ENCODE measurements at places on chromosomes 1 and 21.

DNA sequence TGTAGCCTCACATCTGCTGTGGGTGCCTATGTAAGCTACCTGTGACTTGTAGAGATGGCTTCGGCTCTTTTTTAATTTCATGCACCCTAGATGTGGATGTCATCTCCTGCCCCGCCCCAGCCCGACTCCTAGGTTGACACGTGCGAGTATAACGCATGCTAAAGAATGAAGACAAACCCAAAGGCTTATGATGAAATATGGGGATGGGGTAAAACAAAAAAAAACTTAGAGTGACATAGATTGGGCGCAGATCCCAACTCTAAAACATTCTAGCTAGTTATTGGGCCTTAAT lies 613 bp upstream of the ERO1B start:
- DNase-seq: no peak

DNA sequence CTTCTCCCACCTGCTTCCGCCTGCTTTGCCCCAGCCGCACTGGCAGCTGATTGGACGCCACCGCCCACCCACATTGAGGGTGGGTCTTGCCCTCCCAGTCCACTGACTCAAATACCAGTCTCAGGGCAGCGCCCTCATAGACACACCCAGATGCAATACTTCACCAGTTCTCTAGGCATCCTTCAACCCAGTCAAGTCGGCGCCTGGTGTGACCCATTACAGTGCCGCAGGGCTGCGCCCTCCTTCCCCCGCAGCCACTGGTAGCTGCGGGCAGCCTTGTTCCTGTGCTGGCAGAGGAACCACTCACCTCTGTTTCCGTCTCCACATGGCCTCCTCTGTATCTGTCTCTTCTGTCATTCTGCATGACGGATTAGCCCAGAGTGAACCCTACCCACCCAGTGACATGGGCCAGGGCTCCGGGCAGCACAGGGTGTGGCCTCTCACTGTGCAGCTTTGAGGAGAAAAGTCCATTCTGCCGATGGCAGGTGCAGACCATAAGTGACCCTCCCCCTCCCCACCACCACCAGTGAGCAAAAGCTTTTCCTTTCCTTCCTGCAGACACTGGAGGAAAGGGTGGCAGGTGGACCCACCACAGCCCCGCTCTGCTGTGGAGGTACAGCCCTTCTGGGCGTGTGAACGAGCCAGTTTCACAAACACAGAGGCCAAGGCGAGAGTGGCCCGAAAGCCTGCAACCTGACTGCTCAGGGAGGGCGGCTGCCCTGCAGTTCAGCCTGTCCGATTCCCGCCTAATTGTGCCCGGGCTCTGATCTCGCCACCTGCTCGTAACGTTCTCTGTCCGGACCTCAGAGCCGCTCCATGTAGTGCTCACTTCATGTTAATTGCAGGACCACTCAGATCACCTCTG lies 57.1 kb downstream of the FAAP20 start:
- DNase-seq: no peak

DNA sequence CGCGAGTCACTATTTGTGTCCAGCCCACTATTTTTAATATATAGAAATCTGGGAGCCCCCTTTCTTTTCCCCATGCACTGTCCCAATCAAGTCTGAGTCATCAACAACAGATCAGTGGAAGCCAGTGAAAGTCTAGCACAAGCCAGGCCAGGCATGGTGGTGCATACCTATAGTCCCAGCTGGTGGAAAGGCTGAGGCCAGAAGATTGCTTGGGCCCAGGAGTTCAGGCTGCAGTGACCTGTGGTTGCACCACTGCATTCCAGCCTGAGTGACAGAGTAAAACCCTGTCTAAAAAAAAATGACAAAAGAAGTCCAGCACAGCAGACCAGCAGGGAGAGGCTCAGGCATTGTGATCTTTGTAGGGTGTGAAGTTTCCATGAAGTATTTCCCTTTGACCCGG lies 9.0 kb upstream of the RPL5 start:
- DNase-seq: no peak

GRCh38 chr1:41812453-41812852 lies 106.3 kb downstream of the HIVEP3 start:
- no peak for DNase-seq

DNA sequence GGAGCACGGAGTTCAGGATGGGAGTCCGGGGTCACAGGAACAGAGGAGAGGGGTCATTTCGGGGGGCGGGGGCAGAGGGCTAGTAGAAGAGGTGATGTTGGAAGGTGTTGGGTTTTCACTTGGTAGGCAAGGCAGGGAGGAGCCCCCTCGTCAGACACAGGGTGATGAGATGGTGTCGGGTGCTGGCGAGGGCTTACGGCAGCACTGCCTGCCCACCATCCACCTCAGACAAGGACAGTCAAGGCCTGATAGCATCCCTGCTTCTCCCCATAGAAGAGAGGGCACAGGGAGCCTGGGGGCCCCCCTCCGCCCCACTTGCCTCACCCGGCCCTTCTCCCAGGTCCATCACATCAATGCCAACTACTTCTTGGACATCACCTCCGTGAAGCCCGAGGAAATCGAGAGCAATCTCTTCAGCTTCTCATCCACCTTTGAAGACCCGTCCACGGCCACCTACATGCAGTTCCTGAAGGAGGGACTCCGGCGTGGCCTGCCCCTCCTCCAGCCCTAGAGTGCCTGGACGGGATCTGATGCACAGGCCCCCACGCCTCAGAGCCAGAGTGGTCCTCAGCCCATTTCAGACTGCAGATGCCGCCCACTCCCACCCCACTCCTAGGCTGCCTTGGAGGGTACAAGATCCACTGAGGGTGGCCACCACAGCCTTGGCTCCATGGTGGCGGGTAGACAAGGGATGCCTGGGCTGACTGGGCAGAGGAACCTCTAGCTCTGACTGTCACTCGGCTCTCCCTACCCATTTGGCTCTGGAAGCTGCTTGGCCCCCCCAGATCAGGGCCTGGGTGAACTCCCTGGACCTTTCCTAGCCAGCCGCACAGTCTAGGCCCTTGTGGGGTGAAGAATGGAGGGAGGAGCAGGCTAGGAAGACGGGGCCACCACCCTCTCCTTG lies 4.3 kb upstream of the MTFR1L start:
- DNase-seq: no peak

- DNase-seq: no peak
Observed at GRCh38 chr1:110520827-110521226, 1.9 kb upstream of the KCNA10 start.

DNA sequence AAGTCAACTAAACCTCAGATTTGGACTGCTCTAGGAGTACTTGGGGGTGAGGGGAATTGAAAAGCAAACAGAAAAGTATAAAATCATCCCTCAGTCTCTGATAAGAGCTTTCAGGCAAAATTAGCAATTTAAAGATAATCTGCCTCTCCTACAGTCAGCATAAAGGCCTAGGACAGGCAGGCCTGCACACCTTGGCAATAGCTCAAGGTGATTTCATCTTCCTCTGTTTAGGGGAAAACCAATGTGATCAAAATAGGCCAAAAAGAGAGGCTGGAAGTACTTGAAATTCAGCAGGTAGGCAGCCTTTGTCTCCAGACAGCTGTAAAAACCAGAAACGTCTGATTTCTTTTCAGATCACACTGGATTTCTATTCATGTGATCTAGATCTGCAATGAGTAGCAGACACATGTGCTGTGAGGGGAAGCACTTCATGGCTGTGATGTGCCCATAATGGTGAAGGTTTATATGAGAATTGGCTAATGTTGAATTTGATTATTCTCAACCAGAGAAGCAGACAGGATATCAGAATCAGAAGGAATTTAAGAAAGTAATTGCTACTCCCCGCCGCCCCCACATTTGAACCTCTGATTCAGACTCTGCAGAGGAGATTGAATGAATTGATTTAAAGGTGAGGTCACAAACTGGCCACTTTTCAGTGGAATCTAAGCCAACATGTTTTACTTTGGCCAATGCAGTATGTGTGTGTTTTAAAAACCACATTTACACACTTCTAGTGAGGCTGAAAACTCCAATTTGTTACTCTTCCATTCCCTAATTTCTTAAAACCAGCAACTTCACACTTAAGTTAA lies 45.8 kb upstream of the DNASE2B start:
- DNase-seq: no peak

GRCh38 chr1:9510130-9510529 lies 29.1 kb upstream of the SLC25A33 start:
- no peak for DNase-seq

- DNase-seq: no peak
Observed at GRCh38 chr1:232529747-232530146, 100.2 kb downstream of the SIPA1L2 start.

DNA sequence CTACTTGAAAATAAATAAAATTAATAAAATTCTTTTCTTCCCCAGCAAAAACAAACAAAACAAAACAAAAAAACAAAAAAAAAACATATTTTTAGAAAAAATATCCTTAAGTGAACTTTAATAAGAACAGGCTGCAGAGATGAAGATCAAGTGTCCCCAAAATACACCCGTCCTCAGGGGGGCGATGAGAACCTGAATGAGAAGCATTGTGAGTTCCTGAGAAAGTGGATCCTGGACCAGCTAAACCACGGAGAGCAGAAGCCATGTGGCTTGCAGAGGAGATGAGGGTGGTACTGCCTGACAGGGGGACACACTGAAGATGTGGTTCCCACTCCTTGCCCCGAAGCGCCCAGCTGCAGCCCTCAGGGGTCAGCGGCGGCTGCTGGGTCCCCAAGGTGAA lies 89.3 kb downstream of the ITPKB start:
- DNase-seq: peak; percentile 37

Data from CD4-positive, alpha-beta T cell treated with Interferon alpha-2 for 1 hour (primary cell).